ENCODE measurements at places on chromosomes 3 and 15.

- DNase-seq = no peak
These were observed 62.0 kb downstream of the SFMBT1 start for GRCh38 chr3:52983828-52984227.

- DNase-seq = no peak
These were observed 66.8 kb upstream of the ADAMTSL3 start for GRCh38 chr15:83587091-83587490.

DNA sequence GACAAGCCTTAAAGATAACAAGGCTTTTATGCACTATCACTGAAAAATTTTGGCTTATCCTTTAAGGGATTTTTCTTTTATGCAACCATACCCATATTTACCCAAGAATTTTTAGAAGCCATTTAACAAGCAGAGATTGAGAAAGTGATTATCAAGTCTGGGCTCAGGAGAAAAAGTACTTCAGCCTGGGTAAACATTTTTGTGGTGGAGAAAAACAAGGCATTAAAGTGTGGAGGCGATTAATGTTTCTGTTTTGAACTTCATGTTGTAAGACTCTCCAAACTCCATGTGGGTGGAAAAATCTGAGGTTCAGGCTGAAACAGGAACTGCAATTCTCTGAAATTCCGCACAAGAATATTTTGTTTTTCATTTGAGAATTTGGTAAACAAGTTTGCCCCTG is 260.4 kb upstream of the KCNMB2 start:
- DNase-seq = no peak

- no peak for DNase-seq
These were observed 155.2 kb downstream of the DNAJB8 start for GRCh38 chr3:128311441-128311844.

DNA sequence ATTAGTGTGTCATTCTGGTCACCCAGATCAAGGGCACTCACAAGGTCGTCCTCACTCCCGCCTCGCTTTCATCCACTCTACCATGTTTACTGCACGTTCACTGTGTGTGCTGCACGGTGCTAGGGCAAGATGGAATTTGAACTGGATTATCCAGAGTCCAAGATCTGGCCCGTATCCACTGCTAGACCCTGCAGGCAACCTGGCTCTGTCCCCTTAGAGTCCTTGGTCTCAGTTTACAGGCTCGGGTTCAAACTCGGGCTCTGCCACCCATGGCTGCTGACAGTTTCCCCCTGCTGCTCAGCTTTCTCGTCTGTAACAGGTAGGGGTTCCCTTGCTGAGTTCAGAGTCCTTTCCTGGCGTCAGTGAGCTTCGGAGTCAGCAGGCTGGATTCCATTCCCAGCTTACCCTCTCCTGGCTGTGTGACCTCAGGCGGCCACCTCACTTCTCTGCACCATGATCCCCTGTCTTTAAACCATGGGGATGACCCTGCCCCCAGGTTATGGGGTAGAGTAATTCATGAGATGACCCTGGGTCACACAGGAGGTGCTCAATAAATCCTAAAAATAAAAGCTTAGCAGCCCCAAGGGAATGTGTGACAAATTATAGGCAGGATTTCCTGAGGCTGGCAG is 79.6 kb upstream of the SLC6A6 start:
- DNase-seq = no peak

GRCh38 chr3:150286390-150287147 is 121.5 kb upstream of the TSC22D2 start:
- no peak for DNase-seq

DNA sequence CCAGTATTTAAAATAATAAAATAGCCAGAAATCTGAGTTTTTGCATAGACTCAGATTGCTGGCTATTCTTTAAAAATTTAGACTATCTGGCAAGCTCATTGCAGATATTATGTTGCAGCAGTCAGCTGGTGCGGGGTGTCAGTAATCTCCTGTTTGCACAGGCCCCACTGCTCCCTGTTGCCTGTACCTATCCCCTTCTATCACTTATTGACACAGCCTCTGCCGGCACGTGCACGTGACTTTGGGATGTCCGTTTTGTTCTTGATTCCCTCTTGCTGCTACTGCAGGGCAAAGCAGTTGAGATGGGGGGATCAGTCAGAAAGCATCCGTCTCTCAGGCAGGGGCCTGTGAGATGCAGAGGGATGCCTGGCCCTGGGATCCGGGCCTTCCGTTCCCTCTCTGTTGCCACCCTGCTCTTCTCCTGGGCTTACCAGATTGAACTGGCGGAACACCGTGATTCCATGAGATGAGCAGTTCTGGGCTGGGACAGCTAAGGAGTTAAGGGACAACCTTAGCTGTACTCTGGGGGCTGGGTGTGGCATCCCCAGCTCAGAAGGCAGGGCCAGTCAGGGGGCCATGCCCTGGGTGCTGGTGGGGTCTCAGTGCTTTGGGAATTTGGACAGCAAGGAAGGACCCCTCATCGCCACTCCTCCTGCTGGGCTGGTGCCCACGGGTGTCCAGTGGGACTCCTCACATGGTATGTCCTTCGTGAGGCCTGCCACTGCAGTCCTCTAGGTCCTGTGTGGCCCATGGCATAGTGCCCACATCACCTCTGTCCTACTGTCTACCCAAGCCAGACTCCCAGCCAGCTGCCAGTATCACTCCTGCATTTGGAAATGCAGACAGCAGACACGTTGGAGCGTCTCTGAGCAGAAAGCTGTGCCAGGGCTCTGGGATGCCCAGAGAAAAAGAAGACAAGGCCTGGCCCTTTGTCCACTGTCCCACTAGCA is 11.8 kb downstream of the MRAS start:
- DNase-seq = no peak

- no peak for DNase-seq
These were observed 118.2 kb downstream of the KLHL25 start for GRCh38 chr15:85676342-85677098.

DNA sequence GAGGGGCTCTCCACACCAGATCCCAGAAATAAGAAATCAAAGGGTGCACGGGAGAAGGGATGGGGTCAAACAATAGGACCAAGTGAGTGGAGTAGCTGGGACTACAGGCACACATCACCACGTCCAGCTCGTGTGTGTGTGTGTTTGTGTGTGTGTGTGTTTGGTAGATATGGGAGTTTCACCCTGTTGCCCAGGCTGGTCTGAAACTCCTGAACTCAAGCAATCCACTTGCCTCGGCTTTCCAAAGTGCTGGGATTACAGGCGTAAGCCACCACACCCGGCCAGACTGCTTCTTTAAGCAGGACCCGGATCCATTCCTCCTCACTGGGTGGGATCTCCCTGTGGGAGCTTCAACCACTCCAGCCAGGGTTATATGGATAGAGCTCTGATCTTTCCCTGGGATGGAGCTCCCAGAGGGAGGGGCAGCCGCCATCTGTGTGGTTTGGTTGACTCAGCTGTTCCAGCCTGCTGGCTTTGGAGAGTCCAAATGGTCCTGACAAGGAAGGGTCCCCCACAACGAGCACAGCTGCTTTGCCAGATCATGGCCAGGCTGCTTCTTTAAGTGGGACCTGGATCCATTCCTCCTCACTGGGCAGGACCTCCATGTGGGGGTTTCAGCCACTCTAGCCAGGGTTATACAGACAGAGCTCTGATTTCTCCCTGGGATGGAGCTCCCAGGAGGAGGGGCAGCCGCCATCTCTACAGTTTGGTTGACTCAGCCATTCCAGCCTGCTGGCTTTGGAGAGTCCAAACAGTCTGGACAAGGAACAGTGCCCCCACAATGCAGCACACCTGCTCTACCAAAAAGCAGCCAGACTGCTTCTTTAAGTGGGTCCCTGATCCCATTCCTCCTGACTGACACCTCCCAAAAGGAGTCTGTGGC is 9.1 kb upstream of the AVEN start:
- DNase-seq = no peak

DNA sequence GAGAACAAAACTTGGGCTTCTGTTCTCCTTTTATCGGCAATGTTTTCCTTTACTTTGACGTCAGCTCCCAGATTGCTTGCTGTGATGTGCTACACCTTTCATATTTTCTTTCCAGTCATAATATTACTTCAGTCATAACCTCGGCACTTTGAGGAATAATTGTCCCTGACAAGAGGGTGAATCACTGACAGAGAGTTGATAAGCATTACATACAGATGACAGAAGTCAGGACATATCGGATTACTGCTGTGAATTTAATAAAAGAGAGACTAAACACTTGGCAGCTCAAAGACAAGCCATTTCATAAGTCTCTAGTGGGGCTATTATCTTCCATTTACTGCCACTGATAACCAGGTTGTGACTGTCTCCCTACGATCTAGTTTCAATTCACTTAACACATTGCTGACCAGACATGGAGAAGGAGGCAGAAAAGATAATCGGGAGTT is 362.1 kb upstream of the ARRDC4 start:
- no peak for DNase-seq

DNA sequence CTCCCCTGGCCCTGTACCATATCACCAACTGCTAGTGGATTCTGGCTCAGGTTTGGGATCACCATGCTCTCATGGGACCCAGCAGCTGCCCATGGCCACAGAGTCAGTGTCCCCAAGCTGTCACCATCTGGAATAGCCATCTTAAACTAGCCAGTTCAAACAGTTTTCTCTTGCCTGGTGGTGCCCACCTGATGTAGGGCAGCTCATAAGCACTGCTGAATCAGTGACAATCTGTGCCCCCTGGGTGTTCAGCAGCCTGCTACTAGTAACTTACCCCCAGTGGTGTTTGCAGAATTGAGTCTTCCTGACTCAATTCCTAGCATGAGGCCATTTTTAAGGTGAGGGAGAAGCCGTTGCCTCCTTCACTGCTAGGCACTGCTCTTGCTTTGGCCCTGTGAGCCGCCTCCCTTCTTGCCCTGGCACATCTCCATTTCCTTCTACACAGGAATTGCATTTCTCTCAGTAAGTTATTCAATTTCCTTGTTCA is 7.9 kb downstream of the RPSA start:
- DNase-seq = no peak

DNA sequence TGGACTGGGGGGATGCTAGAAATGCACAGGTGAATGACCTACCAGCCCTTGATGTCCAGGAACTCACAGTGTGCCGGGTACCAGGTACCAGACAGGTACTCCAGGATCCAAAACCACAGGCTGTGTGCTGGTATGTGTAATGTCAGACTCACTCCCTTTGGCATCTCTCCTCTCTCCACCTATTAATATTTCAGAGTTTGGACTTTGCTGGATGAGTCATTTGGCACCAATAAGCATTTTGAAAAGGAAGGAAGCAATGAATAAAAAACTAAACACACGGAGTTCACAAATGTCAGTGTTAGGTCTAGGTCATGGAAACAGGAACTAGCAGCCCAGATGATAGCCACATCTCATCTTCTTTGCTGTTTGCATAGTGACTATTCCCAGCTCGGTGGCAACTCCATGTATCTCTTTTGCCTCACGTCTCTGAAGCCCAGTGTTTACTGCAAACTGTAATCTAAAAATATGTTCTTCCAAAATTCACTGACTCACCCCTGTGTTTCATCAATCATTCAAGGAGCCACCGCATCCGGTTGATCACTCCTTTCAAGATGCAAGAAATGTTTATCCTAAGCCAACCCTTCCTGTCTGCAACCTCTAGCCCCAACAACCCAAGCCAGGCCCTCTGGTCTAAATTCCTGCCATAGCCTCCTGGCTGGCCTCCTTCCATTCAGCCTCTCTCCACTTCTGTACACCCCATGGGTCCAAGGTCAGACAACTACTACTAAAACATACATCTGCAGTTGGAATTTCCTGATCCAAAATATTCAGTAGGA is 8.4 kb downstream of the ITGB5 start:
- DNase-seq = no peak

GRCh38 chr3:46865031-46865507 is 1.8 kb upstream of the MYL3 start:
- no peak for DNase-seq

DNA sequence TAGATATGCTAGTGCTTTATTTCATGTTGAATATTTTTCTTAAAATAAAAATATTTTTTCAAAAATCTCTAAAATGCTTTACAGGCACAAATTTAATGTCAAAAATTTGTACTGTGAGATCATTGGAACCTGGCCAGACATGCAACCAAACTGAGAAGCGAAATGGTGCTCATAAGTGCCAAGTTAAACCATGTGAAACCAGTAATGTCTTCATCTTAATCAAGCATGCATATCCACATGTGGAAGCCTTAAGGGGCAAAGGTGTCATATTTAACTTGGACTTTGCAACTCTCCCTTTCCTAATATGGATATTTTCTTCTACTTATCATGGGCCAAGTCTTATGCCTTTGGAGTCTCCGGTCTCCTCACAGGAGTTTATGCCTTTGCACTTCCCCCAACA is 208.9 kb upstream of the COL8A1 start:
- no peak for DNase-seq

DNA sequence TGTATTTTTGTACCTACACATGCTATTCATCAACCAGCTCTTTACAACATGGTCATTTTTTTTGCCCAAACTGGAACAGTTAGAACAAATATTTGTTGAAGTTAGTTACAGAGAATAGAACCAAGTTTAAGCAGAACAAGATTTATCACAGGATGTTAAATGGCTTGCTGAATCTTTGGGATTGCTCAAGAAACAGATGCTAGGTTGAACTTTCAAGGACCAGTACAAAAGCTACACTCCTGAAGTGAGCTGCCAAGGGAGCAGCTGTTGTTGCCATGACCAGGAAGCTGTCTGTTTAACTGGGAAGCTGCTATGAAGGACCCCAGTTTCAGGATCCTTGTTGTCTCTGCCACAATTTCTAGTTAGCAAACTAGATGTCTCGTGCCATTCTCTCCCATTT is 53.7 kb downstream of the ZIC1 start:
- DNase-seq = no peak

GRCh38 chr3:160588023-160588422 is 22.7 kb upstream of the KPNA4 start:
- no peak for DNase-seq

GRCh38 chr3:31277582-31277981 is 255.1 kb upstream of the STT3B start:
- DNase-seq = no peak

DNA sequence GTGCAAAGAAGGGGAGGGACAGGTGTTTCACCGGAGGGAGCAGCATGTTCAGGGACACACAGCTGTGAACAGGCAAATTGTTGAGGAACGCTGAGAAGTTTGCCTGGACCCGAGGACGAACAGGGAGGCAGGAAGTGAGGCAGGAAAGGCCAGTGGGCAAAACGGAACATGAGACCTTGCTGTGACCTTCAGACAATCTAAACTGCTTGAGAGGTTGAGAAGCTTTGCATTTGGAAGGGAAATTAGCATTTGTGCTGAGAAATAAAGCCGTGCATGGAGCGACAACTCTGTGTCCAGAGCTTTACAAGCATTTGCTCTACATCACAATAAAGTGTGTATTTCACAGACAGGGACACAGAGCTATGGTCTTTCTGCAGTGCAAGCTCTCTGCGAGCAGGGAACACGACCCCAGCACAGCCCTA is 47.9 kb downstream of the CDC25A start:
- DNase-seq = no peak

- no peak for DNase-seq
These were observed 108.9 kb upstream of the THBS1 start for GRCh38 chr15:39471785-39472574.

GRCh38 chr15:56353119-56353518 is 12.1 kb upstream of the TEX9 start:
- no peak for DNase-seq

All from GF-D8 (cell line).